GF-D8 (cell line): ENCODE measurements at places on chromosomes 12 and 14.

- no peak for DNase-seq
Observed at GRCh38 chr14:64060199-64060545, 207.4 kb downstream of the SYNE2 start.

- no peak for DNase-seq
Observed at GRCh38 chr12:39420043-39420442, 22.9 kb downstream of the KIF21A start.

DNA sequence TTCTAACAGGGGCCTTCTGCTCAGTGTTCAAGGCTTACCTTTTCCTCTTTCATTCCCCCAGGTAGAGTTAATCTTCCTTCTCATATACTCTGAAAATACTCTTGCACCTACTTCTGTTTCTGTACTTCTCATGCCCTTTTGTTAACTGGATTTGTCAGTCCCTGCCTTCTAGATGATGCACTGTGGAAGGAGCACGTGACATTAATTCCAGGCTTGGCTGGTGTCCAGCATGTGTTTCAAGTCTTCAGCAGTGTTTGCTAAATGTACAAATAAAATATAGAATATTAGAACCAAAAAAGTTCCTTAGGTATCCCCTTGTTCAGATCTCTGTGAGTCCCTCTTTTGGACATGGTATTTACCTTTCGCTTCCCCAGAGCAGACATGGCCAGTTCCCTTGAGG, 27.9 kb upstream of the EVL start:
- DNase-seq: no peak

- DNase-seq: no peak
Observed at GRCh38 chr14:23365732-23366425, 907 bp upstream of the EFS start.

GRCh38 chr12:93519859-93520258, 52.5 kb downstream of the MRPL42 start:
- no peak for DNase-seq

- DNase-seq: no peak
Observed at GRCh38 chr14:105067140-105067968, 2.1 kb upstream of the GPR132 start.

DNA sequence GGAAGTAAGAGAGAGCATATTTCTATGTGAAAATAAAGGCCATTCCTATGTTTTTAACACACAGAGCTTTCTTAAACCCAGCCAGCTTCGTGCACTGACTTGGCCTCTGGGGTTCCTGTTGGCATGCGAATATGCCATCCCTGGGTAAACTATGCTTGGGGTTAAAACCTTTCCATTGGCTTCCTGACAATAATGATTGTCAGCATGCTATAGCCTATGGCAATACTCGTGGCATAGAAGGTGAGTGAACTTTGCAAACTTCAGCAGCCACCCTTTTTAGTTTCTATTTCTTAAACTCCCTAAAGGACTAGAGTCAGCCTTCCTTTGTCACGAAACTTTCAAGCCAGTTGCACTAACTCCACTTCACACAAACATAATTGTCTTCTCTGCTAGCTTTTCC, 148.4 kb upstream of the RGS6 start:
- no peak for DNase-seq

DNA sequence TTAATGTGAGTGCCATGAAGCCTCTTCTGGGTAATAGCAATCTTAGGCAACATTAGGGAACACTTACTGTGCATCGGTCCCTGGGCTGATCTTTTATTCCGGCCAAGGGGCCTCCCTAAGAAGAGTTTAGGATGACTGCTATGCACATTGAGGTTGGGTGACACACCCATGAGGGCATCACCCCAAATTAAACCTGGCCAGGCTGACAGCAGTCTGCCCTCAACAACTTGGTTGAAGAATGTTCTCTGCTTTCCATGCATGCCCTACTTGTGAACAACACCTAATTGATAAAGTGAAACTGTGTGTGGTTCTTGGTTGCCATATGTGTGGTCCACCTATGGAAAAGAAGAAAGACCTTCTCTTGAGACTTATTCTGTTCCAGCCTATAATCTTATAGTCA, 1098.0 kb downstream of the BCL11B start:
- no peak for DNase-seq
